ENCODE measurements at places on chromosomes 4 and X.

- no peak for DNase-seq
These were observed 177.3 kb downstream of the PABPC4L start for GRCh38 chr4:134024251-134024650.

GRCh38 chr4:47213971-47214370 lies 182.6 kb downstream of the GABRB1 start:
- DNase-seq: no peak

- DNase-seq: no peak
These were observed 374.1 kb downstream of the FBXW7 start for GRCh38 chr4:152161676-152162330.

- DNase-seq: no peak
These were observed 125.3 kb upstream of the MAOA start for GRCh38 chrX:43530837-43531236.

- DNase-seq: no peak
These were observed 37.7 kb downstream of the MECP2 start for GRCh38 chrX:154059729-154060245.

DNA sequence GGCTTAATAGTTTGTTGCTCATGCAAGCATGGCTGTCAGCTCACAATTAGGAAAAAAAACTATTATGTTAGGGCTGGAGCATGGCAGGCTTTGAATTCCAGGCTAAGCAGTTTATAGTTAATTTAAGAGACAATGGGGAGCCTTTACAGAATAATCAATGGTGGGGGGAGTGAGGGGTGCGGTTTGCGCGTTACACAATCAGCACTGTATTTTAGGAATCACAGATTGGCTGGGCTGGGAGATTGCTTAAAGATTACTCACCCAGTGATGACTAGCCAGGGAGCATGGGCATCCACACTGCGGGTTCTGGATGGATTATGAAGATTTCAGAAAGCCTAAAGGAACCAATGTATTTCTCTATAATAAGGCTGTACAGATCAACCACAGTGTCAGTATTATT lies 186.6 kb downstream of the SOX3 start:
- no peak for DNase-seq

Measured in NCI-H2081 treated with DMSO at 0.1 percent for 48 hours (cell line).